ENCODE measurements at places on chromosomes 5 and 9.

- no peak for DNase-seq
Observed at GRCh38 chr5:171480239-171480638, 60.8 kb downstream of the FGF18 start.

DNA sequence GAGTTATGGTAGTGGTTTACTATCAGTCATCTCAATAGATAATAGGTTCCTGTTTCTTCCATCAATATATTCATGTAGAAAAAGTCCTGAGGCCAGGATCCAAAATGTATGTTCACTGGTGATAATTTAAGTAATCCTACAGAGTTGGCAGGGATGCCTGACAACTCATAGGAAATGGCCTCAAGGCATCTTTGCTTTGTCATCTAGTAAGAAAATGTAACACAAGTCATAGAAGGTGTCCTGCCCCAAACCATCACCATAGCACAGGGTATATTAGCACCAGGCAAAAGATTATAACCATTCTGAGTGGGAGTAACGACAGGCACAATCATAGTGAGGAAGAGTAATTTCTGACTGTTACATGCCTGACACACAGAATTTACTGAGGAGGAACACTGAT, 257.0 kb downstream of the TMEM167A start:
- no peak for DNase-seq

DNA sequence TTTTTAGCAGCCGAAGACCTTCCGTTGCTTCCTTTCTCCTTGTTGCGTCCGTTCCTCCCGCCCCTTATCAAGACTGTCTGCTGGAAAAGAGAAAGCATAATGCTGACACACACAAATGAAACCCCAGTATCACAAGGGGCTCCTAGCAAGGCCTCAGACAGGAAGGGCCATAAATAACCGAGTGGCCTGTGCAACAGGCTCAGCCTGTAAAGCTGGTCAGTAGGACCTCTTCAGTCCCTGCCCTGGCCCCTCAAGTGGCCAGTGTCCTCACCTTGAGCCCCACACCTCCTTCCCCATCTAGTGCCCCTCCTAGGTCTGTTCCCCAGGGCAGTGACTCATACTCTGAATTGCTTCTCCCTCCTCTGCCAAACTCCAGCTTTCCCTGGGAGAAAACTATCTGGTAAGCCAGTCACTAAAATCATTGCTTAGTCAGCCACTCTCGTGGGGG, 174.6 kb upstream of the IL12B start:
- no peak for DNase-seq

DNA sequence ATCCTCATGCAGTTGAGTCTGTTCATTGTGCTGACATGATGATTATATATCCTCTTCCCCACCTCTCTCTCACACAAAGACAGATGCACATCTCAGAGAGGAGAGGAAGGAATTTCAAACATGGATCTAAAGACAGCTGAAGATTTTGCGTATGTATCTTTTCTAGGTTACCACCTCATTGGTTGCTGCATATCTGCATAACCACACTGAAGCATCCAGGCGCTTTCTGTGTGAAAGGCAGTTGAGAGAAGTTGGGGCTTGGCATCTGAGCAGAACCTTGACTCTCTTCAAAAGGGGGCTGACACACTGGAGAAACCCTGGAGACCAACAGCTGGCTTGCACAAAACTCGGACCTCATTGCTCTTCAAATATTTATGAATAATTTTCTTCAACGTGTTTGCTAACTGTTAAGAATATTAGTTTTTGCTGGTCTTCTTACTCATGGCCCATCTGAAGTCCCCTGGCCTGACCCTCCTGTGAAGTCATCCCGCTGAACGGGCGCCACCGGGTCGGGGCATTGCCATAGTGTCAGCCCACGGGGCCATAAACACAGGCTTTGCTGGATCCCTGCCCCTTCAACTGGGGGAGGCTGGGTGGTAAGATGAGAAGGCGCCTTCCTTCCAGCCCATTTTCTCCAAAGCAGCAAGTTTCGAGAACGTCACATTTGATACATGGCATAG, 593.2 kb upstream of the CLINT1 start:
- DNase-seq: no peak

DNA sequence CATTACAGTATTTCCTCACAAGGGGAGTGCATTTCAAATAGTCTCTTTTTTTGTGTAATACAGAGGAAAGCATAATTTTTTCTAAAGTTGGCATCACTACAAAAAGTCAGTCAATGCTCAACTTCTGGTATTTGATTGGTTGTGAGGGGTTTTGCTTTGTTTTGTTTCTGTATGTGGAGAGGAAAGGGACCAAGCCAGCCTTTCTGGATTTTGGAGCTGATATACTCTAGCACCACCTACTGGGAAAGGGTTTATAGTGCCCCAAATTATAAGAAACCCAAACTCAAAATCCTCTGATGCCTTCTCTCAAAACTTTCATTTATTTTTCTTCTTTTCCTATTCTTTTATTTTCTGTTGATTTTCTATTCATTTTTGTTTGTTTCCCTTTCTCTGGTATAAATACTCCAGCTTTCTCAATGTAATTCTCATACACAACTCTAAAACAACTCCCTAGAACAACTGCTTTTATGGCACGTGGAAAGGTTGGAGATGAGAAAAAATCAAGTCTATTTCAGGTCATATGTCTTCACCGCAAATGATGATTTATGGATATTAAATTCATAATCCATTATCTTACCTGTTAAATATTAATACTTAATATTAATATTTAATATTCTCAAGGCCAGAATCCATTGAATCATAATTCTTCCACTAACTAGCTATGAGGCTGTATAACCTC, 69.5 kb upstream of the ANXA1 start:
- peak; percentile 32 for DNase-seq

GRCh38 chr5:137263371-137264005, 235.6 kb downstream of the SPOCK1 start:
- no peak for DNase-seq

DNA sequence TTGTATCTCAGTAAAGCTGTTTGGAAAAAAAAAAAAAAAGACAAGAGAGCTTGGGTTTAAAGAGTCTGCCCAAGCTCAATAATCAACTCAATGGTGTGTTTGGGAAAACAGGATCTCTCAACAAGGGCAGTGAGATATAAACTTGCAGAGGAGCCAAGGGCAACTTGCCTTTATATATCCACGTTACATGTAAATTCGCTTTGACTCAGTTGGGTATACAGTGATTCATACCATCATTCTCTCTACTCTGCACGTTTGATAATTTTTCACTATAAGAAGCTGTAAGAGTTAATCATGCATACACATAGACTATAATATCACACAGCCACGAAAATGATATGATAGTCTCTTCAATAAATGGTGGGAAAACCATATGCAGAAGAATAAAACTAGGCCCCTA, 24.9 kb downstream of the ADAM19 start:
- DNase-seq: no peak

- DNase-seq: no peak
Observed at GRCh38 chr5:90885180-90885868, 326.7 kb downstream of the ADGRV1 start.
